Substantia nigra (tissue), 51 donors: ENCODE measurements at places on chromosomes 3 and 15.

DNA sequence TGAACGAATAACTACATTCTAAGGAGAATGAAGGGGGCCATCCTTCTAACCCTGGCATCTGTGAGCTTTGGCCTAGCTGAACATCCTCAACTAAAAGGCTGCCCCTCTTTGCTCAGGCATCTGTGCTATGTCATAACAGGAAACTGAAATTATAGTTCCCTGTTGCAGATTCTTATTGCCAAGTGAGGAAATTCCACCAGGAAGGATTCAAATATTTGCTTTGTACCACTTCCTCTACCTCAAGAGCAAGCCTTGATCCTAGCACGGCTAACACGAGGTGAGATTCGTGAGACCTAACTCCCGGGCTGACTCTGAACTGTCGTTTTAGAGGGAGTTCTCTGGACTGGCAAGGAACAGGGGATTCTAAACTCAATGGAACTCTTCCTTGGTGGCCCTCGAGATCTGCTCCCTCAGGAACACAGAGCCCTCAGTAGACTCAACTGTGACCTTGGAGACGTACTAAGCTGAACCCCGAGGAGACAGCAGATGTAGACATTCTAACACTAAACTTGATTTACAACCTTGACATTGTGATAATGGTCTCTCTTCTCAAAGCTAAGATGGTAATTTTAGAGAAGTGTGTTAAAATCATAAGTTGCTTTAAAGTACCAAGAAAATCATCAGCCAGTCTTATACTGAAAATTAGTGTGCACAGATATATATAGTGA lies 4.2 kb downstream of the SPG21 start:
- DNase-seq = no peak

GRCh38 chr3:12938258-12938711 lies 96.9 kb upstream of the RPL32 start:
- DNase-seq = no peak

DNA sequence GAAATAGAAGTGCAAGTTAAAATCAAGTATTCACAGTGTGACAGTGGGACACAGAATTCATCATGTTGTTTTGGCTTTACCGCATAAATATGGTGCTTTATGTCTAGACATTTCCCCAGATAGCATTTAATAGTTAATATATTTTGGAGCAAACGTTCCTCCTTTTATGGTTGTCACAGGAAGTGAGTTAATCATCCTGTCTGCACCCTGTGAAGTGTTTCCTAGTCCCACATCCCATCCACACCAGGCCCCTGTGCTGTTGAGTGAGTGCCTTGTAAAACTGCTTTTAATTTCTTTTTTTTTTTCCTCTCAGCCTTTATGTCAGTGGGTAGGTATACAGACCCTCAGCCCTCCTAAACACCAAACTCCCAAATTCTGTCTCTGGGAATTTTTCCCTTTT lies 393.7 kb downstream of the FEZF2 start:
- no peak for DNase-seq

DNA sequence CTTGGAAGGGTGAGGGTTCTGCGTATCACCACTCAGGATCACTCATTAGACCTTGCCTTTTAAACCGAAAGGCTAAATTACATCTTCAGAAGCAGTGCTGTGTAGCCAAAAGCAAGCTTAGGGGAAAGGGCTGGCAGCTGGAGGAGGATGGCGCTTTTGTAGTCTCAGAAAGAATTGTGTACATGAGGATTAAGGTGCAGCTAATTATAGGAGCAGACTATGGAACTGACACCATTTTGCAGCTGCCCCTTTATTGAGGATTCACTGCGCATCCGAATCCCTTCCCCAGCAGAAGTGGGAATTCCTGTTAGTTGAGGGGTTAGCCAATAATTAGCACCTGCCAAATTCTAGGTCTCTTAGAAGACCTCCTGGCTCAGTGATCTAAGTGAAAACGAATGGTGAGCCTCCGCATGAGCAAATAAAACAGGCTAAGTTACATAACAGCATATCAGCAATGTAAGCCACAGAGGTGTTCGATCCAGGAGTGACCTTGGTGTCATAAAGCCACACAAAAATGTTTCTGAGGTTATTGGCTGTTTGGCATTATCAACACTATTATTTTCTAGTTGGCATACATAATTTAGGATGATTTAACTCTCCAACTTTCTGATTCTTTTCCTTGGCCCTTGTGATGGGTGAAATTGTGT lies 42.6 kb upstream of the SEMA6D start:
- no peak for DNase-seq

DNA sequence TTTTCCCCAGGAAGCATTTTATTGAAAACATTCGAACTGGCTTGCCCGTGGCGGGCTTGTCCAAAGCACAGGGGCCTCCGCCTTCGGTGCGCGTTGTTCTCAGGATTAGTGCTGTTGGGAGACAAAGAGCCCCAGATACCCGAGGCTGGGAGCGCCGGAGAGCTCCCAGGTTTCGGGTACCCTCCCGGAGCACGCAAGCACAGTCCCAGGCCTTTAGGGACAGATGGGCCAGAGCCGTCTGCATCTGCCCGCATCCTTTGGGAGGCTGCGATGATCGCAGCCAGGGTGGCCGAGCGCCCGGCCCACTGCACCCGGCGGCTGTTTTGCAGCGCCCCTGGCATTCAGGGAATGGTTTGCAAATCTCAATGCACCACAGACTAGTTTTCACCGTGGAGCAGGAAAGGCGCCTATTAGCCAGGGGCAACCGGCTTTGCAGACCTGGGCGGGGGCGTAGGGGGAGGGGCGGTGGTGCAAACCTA lies 5.0 kb upstream of the FEZF2 start:
- no peak for DNase-seq

DNA sequence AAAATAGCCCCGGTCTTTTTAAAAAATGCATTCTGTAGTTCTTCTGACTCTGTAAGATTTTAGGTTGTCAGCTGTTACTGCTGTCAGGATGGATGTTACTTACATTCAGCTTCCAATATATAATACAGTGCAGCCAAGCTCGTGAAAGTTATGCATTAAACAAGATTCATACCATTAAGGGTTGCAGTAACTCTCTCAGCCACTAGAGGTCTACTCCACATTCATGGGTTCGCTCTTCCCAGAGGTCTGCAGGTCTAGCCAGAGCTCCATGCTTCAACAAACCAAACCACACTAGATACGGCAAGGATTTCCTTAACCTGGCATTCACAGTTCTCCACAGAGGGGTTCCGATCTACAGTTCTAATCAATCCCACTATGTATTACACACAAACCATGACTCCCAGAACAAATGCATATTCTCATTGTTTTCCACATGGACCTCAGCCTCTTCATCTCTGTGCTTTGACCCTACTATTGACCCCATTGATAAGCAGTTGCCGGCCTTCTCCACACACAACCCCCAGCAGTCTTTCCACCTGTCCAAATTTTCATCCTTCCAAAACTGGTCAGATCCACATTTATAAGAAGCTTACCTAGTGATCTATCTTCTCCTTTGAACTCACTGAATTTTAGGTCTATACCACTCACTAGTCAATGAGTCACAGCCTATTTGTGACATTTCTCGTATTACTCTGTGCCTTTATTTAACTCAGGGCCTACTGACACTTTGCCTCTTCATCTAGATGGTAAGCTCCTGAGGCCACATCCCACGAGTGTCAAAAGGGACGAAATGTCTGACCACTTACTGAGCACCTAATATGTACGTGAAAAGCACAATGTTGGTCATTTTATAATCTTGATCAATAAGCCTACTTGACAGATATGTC lies 33.7 kb downstream of the RORA start:
- DNase-seq = no peak

DNA sequence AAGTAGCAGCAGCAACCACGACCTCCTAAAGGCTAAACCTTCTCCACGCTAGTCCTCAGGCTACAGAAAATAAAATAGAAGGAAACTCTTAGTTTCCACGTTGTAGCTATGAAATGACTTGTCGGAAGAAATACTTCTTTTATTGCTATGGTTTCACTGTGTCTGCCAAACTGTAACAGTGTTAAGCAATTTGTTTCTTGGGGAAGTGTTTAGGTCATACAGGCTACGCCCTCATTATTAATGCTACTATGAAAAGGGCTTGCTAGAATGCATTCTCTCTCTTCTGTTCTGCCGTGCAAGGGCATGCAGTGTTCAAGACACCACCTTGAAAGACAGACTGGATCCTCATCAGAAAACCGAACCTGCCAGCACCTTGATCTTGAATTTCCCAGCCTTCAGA lies 462.7 kb downstream of the PLOD2 start:
- DNase-seq = no peak

GRCh38 chr15:89533861-89534544 lies 37.6 kb upstream of the RHCG start:
- DNase-seq = no peak

- DNase-seq = no peak
These were observed 24.0 kb upstream of the DGKG start for GRCh38 chr3:186385856-186386602.

DNA sequence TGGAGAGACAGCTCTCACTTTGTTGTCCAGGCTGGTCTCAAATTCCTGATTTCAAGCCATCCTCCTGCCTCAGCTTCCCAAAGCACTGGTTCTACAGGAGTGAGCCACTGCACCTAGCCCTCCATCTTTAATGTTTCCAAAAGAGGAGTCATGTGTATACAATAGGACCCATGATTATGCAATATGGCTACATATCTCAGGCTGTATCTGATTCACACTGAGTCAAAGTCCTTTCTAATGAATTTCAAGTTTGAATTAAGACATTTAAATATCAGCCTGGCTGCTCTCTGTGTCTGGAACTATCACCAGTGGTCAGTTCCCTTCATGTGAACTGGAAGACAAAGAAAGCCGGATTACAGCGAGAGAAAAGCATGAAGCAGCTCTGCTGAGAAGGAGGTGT lies 90.5 kb downstream of the MINAR1 start:
- no peak for DNase-seq

DNA sequence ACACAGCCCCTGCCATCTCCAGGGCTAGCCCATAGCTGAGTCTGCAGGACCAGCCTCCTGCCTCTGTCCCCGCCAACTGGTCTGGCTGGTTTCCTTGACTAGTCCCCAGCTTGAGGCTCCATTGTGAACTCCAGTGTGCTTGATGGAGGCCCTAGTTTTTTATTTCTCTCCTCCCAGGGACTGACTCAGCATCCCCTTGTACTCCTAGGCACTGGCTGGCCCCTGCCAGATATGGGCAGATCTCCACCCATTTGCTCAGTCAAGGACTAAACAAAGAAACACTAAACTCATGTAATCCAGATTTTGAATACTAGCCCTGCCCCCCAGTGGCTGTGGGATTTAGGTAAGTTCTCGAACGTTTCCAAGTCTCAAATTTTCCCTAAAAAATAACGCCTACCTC lies 415.4 kb upstream of the RORA start:
- no peak for DNase-seq
